ENCODE measurements at places on chromosomes 1 and 21.

DNA sequence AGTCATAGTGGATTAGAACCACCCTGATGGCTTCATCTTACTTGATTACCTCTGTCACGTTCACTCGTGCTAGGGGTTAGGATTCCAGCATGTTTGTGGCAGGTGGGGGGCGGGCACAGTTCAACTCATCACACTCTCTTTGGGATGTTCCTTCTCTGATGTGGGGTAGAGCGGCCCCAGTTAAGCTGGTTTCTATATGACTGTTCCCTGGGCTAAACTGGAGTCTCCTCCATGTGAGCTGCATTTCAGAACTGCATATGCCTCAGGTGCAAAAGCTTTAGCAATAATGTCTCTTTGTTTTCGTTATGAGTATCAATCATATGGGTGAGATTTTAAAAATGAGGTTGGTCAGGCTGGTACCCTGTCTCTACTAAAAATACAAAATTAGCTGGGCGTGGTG, 393.2 kb downstream of the RPS6KC1 start:
- no peak for DNase-seq

- no peak for DNase-seq
Measured at GRCh38 chr1:1274299-1274930, 761 bp upstream of the UBE2J2 start.

DNA sequence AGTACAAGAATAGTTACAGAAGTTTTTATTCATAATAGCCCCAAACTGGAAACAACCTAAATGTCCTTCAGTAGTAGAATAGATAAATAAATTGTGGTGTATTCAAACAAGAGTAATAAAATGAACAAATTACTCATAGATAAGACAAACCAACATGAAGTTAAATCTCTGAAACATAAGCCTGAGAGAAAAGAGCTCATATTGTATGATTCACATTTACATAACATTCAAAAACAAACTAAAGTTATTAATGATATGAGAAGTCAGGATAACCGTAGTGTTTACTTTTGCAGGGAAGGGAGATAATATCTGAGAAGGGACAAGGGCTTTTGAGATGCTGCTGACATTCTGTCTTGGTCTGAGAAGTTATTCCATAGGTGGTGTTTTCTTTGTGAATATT, 13.5 kb downstream of the STPG1 start:
- DNase-seq: no peak

GRCh38 chr1:235277709-235278108, 50.3 kb downstream of the ARID4B start:
- no peak for DNase-seq

GRCh38 chr1:39310015-39310414, 105.5 kb downstream of the MACF1 start:
- no peak for DNase-seq

DNA sequence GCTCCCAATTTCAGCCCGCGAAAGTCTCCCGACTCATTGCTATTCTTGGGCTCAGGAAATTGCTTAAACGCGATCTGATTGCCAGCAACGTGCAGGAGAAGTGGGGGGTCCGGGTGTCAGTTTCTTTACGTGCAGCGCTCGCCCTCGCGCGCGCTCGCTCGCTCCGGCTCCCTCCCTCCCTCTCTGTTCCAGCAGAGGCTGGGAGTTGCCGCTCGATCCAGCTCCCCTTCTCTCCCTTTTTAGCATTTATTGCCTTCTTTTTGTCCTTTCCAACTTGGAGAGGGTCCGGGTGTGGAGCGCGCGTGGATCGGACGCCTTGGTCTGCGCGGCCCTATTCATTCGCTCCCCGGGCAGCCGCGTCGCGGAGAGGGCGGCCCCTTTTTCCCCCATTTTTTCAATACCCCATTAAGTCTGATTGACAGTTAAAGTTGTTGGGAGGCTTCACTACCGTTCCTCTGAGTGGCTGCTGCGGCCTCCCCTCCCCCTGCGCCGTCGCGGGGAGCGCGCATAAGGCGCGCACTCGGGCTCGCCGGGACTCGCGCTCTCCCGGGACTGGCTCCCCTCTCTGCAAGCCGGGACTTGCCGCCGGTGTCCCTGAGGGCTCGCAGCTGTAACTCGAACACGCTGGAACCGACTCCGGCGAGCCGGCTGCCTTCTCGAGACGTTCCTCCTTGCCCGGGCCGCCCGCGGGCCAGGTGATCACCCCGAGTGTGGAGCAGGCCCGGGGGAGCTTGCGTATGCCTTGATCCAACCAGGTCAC, at the start of gene DHRS3:
DHRS3 (minus strand) TSS at position 310 of the 760 bp plus-strand sequence. CDS start 862 bp downstream, outside the sequence.
- DNase-seq: peak; percentile 68

- DNase-seq: peak; percentile 21
Measured at GRCh38 chr1:33055210-33056008, 18.7 kb upstream of the AK2 start.

DNA sequence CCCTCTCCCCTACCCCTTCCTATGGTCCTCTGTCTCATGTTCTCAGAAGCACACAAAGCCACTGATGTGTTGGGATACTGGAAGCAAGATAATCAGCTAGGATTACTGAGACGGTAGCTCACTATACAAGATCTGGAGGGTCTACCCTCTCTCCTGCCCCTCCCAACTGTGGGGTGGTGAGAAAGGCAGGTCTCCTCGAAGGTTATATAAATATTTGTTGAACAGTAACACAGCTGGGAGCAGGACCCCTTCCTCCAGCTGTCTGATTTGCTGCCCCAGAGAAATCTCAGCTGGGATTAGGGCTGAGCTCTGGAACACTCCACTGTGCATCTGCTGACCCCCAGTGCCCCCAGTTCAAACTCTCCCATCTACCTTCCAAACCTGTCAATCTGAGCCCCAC, 94.2 kb upstream of the IPO9 start:
- DNase-seq: no peak

- no peak for DNase-seq
Measured at GRCh38 chr1:152067929-152068328, 20.9 kb downstream of the TCHHL1 start.

DNA sequence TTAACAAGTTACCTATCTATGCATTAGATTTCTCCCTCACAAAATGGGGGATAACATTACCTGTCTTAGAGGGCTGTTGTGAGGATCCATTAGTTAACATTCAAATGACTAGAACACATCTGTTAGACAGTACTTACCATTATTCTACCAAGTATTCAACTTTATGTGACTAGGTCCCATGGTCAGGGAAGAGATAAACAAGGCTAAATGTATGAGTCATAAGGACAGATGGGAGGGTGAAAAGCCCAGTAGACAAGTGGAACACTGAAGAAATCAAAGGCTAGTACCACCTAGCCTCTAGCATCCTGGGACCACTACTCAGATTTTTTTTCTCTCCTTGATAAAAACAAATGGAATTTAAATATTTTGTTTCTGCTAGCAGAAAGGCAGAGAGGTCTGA, 9.0 kb upstream of the VHLL start:
- no peak for DNase-seq

- DNase-seq: no peak
Measured at GRCh38 chr1:62068978-62069377, 125.7 kb upstream of the L1TD1 start.

DNA sequence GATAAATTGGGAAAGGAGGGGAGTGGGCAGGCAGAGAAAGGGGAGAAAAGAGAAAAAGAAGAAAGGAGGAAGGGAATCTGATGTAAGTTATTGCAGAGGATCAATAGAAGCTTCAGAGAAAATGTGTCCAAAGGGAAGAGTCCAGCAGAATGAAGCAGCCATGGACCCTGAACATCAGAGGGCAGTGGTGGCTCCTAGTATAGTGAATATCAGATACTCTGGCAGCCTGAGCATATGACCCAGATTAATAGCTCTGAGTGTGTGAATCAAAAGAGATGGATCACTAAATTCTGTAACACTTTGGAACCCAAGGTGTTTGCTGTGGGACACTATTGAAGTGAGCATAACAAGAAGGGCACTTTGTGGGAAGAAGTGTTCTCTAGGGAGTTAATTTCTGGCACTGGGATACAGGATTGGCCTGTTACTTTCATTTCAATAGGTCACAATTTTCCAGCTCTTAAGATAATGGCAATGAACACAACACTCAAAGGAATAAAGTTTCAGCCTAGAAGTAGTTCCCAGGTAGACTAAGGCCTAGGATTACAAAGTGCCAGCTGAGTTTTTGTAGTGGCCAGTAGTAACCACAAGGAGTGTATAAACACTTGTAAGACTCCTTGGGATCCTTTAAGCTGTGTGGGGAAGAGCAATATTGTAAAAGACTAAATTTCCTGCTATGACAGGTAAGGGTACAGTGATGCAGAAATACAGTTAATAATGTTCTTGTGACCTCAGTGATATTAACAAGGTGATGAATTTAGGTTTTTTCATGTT, 164.5 kb upstream of the BEND5 start:
- no peak for DNase-seq

- DNase-seq: no peak
Measured at GRCh38 chr1:172467446-172467845, 23.6 kb upstream of the PIGC start.

DNA sequence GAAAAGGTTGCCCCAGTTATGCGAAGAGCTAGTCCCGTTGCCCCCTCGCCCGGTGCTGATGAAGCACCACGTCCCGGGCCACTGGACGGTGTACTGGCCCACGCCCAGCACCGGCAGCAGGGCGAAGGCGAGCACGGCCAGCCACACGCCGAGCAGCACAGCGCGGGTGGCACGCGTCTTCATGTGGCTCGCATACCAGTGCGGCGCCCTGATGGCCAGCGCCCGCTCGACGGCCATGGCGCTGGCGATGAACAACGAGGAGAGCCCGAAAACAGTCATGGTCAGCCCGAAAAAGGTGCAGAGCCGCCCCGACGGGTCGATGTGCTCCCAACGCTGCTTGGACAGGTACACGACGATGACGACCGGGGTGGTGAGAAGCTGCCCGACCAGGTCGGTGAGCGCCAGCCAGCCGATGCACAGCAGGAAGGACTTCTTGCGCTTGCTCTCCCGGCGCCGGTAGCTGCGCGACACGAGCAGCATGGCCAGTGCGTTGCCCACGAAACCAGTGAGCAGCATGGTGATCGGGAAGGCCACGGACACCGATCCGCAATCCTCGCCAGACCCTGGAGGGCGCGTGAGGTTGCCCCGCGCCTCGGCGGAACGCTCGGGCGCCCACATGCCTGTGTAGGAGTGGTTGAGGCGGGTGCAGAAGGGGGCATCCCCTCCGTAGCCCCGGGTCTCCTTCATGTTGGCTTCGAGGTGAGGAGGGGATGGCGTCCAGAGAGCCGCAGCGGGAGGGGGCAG, 553 bp downstream of the PTGER3 start:
- DNase-seq: peak; percentile 12

GRCh38 chr1:228455715-228456114, 31.5 kb upstream of the RNF187 start:
- no peak for DNase-seq

Measured in central memory CD4-positive, alpha-beta T cell (primary cell).